HepG2 (cell line): ENCODE measurements at places on chromosomes 1 and 21. TPM values are rescaled to one million over a fixed set of nuclear protein-coding genes. Genes with fewer than 3 reads are reported as not detected.
A peak's percentile ranks its signal among the peaks of the same experiment; 100 is the strongest.

DNA sequence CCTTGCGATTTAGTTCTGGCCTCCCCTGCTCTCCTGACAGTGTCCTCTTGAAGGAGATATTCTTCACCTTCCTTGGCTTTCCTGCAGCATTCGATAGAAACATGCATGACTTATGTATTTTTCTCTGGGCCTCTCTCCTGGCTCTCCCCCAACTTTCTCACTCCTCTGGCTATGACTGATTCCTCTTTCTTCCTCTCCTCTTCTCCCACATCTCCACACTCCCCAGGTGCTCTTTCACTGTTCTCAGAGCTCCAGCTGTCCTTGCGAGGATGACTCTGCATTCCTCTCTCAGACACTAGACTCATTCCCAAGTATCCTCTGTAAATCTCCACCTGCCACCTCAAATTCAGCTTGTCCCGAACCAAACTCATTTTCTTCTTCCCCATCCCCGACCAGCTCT is 18.0 kb downstream of the LRRC42 start:
- no peak overlapping the region for H3K4me3 ChIP-seq
- H3K27me3 ChIP-seq: no peaks in the 10 kb centered on the region
- H3K36me3 ChIP-seq: peaks cover 54% of the 10 kb centered on the region

- no peaks in the 10 kb centered on the region for H3K27me3 ChIP-seq
- no peak overlapping the region for H3K27ac ChIP-seq
- no peaks in the 10 kb centered on the region for H3K36me3 ChIP-seq
- no peaks in the 10 kb centered on the region for H3K4me1 ChIP-seq
Measured at GRCh38 chr1:183180634-183181056, 5.4 kb upstream of the LAMC2 start.

DNA sequence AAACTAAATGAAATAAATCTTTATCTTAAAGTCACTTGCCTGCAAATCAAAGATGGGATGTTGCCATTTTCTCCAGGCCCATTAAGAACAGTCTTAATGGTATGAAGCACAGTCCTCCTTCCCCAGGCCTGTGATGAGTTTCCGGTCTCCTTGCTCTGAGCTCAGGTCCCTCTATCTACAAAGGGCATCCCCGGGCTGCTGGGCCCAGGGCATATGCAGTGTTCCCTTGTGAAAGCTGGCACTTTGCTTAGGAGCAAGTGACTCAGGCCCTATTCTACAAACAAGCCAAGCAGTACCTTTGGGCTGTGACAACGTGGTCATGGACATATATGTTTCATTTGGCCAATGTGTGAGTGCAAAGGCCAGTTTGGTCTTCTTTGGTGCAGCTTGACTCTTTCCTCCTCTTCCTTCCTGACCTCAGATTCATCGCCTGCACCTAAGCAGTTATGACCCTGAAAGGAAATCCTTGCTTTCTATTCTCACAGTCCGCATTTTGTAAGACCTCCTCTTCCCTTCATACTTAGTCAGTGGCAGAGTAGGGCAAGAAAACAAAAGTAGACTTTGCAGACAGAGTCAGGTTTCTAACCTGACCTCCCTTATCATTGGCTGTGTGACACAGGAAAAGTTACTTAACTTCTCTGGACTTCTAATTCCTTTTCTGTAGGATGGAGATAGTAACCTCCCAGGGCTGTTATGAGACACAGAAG is 109.5 kb downstream of the ERG start:
- H3K36me3 ChIP-seq: no peaks in the 10 kb centered on the region
- DNase-seq: no peak
- H3K27me3 ChIP-seq: peaks cover 10% of the 10 kb centered on the region; the same call in 2 of the 3 replicates
- no peaks in the 10 kb centered on the region for H3K4me1 ChIP-seq
- no peak overlapping the region for H3K4me3 ChIP-seq
- no peak overlapping the region for H3K27ac ChIP-seq

Gene CYP4A11
- total RNA-seq: not detected in 2 replicates

- H3K27ac ChIP-seq: no peak overlapping the region
- H3K27me3 ChIP-seq: no peaks in the 10 kb centered on the region
- H3K36me3 ChIP-seq: no peaks in the 10 kb centered on the region
- DNase-seq: no peak
- no peaks in the 10 kb centered on the region for H3K4me1 ChIP-seq
- no peak overlapping the region for H3K4me3 ChIP-seq
Measured at GRCh38 chr1:101220906-101221305, 15.9 kb upstream of the S1PR1 start.

Gene TMEM61
- not detected in 2 replicates for total RNA-seq

- H3K4me1 ChIP-seq: peaks cover 8% of the 10 kb centered on the region
- no peaks in the 10 kb centered on the region for H3K36me3 ChIP-seq
- no peak overlapping the region for H3K4me3 ChIP-seq
- H3K27ac ChIP-seq: no peak overlapping the region
- no peak for DNase-seq
Measured at GRCh38 chr1:77280962-77281361, 857 bp upstream of the AK5 start.

DNA sequence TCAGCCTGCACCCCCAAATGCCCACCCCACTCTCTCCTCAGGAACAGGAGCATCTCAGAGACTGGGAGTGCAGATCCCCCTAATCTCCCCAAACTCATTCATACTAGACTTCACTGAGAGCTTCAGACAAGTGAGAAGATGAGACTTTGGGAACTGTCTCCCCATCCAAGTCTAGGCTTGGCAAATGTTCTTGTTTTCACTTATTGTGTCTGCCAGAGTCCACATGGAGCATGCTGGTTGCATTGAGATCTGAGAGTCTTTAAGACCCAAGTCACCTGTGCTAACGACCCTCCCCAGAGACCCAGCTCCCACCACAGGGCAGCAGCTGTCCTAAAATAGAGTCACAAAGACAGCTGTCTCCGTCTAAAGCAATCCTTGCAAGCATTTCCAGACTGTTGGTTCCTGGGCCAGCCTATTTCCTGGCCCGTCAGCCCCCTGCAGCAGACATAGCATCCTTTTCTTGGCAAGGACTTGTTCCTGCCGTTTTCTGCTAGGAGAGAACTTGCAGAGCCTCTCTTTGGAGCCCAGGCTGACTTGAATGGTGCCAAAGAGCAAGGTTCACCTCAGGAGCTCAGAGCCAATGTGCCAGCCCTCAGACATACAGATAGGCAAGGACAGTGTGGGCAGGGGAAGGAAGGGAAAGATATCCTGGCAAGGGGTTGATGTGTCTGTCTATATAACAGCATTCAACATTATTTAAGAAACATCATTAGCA is 1.9 kb upstream of the CNTN2 start:
- H3K4me3 ChIP-seq: no peak overlapping the region
- no peak for DNase-seq
- no peaks in the 10 kb centered on the region for H3K36me3 ChIP-seq
- peaks cover 1% of the 10 kb centered on the region; the same call in 1 of the 2 replicates for H3K27me3 ChIP-seq
- no peak overlapping the region for H3K27ac ChIP-seq

Gene RNF207
- 1.7 and 9.8 TPM in 2 replicates for total RNA-seq

Gene NBPF20
- 3.1 and 3.4 TPM in 2 replicates for total RNA-seq

DNA sequence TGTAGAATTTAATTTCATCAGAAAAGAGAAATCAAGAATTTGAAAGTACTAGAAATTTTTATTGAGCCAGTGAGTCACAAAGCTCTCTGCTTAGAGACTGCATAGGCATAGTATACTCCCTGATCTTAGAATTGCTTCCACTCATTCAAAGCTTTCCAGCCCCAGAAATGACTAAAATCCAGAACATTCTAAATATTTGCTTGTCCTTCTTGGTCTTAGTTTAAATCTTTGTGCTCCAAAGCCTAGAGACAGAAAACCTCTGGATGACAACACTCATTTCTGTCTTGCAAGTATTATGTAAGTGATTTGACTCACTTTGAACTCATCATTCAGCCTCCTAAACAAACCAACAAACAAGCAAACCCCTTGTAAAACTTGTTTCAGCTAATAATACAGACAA is 74.2 kb downstream of the PTPRC start:
- H3K4me1 ChIP-seq: no peaks in the 10 kb centered on the region
- no peak overlapping the region for H3K27ac ChIP-seq
- no peak for DNase-seq
- H3K4me3 ChIP-seq: no peak overlapping the region

DNA sequence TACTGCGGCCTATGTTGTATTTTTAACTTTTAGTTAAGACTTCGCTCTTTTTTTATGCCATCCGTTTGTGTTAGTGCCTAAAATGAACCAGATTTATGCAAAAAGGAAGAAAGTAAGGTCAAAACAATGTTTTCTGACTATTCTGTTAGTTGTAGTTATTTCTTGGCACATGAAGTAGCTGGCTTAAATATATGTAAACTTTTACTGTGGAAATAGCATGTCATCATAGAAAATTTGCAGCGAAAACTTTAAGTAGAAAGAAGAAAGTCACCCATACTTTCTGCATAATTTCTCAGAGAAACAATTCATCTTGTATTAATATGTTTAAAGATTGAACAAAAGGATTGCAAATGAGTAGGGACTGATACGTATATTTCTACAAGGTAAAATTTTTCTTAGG is 106.4 kb downstream of the NEK7 start:
- no peaks in the 10 kb centered on the region for H3K27me3 ChIP-seq
- no peaks in the 10 kb centered on the region for H3K4me1 ChIP-seq
- H3K36me3 ChIP-seq: peaks cover 4% of the 10 kb centered on the region; the same call in 1 of the 3 replicates

DNA sequence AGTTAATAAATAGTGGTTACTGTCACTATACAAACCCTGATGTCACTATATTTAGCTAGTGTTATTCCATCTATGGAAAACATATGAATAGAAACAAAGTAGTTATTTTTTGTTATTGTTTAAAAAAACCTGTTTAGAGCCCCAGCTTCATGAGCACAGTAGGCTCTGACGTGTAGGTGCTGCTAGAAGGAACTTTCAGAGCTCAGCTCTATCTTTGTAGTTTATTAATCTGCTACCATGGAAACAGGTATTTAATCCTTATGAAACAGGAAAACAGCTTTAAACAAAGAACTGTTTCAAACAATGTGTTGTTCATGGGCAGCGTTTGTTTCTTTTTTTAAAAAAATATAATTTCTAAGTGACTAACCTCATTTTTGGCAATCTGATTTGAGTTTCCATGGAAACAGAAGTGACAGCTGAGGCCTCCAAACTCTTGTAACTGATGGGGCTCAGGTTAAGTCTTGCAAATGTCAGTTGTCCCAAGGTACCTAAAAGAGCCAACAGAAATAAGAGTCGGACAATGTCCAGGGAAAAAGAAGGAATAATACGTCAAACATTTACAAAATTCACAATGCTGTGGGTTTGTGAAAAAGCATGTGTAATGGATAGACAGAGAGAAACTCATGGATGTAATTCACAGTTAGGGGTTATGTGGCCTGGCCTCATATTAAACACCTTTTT is 162.0 kb upstream of the C21orf91 start:
- no peak overlapping the region for H3K4me3 ChIP-seq
- no peak for DNase-seq
- H3K27me3 ChIP-seq: no peaks in the 10 kb centered on the region

GRCh38 chr1:21514245-21514644 is 5.0 kb downstream of the ALPL start:
- H3K36me3 ChIP-seq: no peaks in the 10 kb centered on the region
- no peak overlapping the region for H3K27ac ChIP-seq

- no peak overlapping the region for H3K27ac ChIP-seq
- no peaks in the 10 kb centered on the region for H3K27me3 ChIP-seq
Measured at GRCh38 chr21:46138383-46138970, 16.9 kb downstream of the FTCD start.

Gene GOLT1A
- total RNA-seq: 19.4 and 28.0 TPM in 2 replicates

GRCh38 chr1:156114919-156115513 is 505 bp downstream of the LMNA start:
- peaks cover 4% of the 10 kb centered on the region; the same call in 2 of the 3 replicates for H3K36me3 ChIP-seq
- H3K27me3 ChIP-seq: no peaks in the 10 kb centered on the region; the same call in 2 of the 3 replicates
- peak overlapping the region; percentile 92 for H3K4me3 ChIP-seq
- peaks cover 74% of the 10 kb centered on the region for H3K4me1 ChIP-seq
- no peak for DNase-seq
- peak overlapping the region; percentile 81 for H3K27ac ChIP-seq

- peaks cover 22% of the 10 kb centered on the region; the same call in 1 of the 2 replicates for H3K4me1 ChIP-seq
- DNase-seq: no peak
- H3K27me3 ChIP-seq: no peaks in the 10 kb centered on the region
Measured at GRCh38 chr1:52676249-52676903, 21.8 kb downstream of the COA7 start.

GRCh38 chr1:209743145-209743482 is 12.7 kb upstream of the TRAF3IP3 start:
- H3K4me3 ChIP-seq: no peak overlapping the region
- no peaks in the 10 kb centered on the region for H3K36me3 ChIP-seq
- DNase-seq: no peak
- H3K27me3 ChIP-seq: no peaks in the 10 kb centered on the region; the same call in 2 of the 3 replicates

GRCh38 chr1:150012611-150013010 is 2.1 kb upstream of the OTUD7B start:
- H3K27ac ChIP-seq: no peak overlapping the region
- no peak for DNase-seq
- no peak overlapping the region for H3K4me3 ChIP-seq
- no peaks in the 10 kb centered on the region for H3K36me3 ChIP-seq

GRCh38 chr1:14825396-14825795 is 226.9 kb downstream of the KAZN start:
- H3K4me1 ChIP-seq: no peaks in the 10 kb centered on the region
- peaks cover 6% of the 10 kb centered on the region; the same call in 1 of the 2 replicates for H3K27me3 ChIP-seq
- H3K4me3 ChIP-seq: no peak overlapping the region
- no peaks in the 10 kb centered on the region for H3K36me3 ChIP-seq
- H3K27ac ChIP-seq: no peak overlapping the region
- DNase-seq: no peak

DNA sequence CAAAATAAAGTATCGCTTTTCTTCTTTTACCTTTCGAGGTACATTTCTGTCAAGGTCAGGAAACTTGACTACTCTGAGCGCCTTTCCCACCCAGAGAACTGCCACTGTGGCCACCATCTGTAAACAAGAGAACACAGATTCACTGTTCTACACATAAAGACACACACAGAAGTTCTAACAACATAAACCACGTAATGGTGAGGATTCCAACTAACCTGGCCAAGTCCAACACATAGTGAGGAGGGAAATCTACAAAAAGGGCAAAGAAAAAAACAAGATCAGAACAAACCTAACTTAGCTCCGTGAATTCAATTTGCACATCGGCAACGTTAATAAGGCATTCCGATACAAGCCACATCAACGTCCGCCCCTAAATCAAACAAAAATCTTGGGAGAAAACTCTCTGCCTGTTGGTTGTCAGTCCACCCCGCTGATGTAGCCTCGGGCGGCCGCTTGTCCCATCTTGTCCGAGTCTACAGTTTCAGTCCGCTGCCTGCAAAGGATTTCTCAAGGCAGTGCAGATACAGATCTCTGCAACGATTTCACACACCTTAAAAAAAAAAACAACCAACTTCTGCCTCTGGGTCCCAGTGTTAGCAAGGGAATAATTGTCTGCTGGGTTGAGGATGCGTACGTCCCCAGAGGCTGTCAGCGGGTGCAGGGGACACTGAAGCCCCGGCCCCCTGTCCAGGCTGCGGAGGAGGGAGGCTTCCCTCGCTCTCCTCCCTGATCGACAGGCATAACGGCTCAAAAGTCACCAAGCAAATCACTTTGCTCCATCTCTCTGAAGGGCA is 1.0 kb downstream of the SLC35D1 start:
- H3K4me1 ChIP-seq: peaks cover 30% of the 10 kb centered on the region
- peak; percentile 44 for DNase-seq
- H3K36me3 ChIP-seq: peaks cover 2% of the 10 kb centered on the region
- H3K27me3 ChIP-seq: no peaks in the 10 kb centered on the region; the same call in 2 of the 3 replicates
- peak overlapping the region; percentile 85 for H3K4me3 ChIP-seq
- H3K27ac ChIP-seq: peak overlapping the region; percentile 98

GRCh38 chr1:154856544-154856943 is 13.5 kb downstream of the KCNN3 start:
- no peak for DNase-seq
- peaks cover 5% of the 10 kb centered on the region for H3K27me3 ChIP-seq
- H3K4me3 ChIP-seq: no peak overlapping the region
- H3K4me1 ChIP-seq: no peaks in the 10 kb centered on the region
- no peak overlapping the region for H3K27ac ChIP-seq

Gene EPHB2
- 0.11 TPM in 1 of 2 replicates, not detected in the other for total RNA-seq
